ENCODE measurements at places on chromosomes 1 and 21.

GRCh38 chr1:200367841-200368534 is 41.8 kb downstream of the ZNF281 start:
- no peak for DNase-seq

- no peak for DNase-seq
Observed at GRCh38 chr1:86636898-86637297, 67.5 kb upstream of the SH3GLB1 start.

- DNase-seq = no peak
Observed at GRCh38 chr21:18782721-18783120, 379.1 kb upstream of the TMPRSS15 start.

- DNase-seq = no peak
Observed at GRCh38 chr1:163231385-163231784, 28.7 kb upstream of the RGS5 start.

DNA sequence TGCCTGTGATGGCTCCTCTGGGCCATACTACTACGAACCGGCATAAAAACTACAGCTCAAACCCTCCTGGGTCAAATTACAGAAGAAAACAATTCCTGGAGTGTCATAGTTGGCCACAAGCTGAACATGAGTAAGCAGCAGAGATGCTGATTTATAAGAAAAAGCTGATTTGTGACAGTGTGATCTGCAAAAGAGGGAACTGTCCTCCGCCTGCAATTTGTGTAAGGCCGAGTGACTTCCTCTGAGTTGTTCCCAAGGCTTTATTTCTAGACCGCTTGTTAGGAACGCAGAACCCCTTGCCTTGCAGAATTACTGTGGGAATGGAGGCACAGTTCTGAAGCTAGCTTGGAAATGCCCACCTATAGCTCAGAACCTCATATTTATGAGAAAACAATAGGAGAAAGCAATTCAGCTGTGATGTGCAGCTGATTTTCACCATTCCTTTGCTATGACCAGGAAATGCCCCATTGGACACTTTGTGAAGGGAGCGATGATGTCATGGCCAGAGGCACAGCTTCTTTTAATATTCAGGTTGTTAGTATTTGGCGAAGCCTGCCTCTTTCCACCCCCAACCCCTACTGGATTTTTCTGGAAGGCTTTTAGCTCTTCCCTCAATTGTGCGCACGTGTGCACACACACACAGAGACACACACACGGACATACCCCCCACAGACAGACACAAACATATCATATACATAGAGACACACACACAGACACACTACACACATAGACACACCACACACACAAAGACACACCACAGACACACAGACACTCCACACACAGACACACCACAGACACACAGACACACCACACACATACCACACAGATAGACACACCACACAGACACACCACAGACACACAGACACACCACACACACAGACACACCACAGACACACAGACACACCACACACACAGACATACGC is 47.6 kb downstream of the IER5 start:
- DNase-seq = no peak

GRCh38 chr1:94937820-94938219 is 10.9 kb upstream of the CNN3 start:
- no peak for DNase-seq

GRCh38 chr1:86499987-86500593 is 31.4 kb downstream of the CLCA1 start:
- DNase-seq = no peak

DNA sequence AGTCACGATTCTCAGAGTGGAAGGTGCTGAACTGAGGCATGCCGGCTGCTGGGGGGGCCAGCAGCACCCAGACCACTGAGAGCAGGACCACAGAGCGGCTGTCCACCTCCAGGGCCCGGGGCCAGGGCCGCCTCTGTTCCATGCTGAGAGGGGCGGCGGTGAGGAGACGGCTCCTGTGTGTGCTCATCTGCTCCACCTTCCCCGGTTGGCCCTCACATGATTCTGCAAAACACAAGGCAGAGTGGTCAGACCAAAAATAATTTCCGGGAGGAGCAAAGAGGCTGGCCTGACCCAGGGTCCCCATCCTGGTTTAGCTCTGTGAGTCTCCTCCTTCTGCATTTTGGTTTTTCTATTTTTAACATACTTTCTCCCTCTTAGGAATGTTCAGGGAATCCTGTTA is 26.4 kb downstream of the PLXNA2 start:
- no peak for DNase-seq

- DNase-seq = no peak
Observed at GRCh38 chr1:29396438-29397255, 160.3 kb downstream of the PTPRU start.

GRCh38 chr1:56435434-56436262 is 143.7 kb downstream of the PLPP3 start:
- no peak for DNase-seq

- no peak for DNase-seq
Observed at GRCh38 chr1:1255078-1255477, 8.6 kb upstream of the C1QTNF12 start.

DNA sequence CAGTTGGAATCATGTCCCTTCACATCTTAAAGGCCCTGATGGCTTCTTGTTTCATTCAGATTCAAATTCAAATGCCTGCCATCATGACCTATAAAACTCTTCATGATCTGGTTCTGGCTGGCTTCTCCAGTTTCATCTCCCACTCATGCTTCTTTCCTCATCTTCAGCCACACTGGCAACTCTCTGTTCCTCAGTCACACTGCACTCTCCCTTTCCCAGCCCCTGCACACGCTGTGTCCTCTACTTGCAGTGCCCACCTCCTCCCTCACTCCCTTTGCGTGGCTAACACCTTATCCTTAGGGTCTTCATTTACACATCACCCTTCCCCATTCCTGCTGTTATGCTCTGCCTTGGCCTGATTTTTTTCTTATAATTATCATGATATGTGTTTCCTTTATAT is 120.6 kb upstream of the LMO4 start:
- DNase-seq = no peak

DNA sequence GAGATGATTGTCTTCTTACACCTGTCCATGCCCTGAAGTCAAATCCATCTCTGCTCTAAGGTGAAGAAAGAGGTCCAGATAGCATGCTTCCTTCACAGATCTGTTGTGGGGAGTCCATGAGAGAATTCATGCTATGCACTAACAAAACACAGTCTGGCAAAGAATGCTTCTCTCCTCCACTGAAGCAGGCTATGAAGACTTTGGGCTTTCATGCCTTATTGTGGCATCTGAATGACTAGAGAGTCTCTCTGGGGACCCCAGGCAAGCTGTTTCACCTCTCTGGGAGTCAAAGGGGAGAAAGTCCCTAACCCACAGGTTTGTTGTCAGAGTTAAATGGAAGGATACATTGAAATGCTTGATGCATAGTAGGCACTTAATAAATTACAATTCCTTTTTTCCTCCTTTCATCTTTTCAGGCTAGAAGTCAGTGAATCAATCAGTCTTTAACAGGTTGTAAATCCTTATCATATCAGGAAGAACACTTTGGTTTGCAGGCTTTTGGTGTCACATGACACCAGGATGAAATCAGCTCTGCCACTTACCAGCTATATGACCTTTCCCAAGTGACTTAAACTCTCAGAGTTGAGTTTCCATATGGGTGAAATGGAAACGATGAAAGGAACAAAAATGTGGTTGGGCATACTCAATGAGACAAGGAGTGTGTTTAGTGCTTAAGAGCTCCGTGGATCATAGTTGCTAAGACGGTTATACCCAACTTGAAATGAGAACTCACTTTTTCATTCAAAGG is 200.1 kb upstream of the DAB1 start:
- DNase-seq = no peak

- DNase-seq = no peak
Observed at GRCh38 chr1:169086603-169087455, 19.7 kb upstream of the ATP1B1 start.

- DNase-seq = no peak
Observed at GRCh38 chr21:14308234-14308633, 74.7 kb downstream of the HSPA13 start.

DNA sequence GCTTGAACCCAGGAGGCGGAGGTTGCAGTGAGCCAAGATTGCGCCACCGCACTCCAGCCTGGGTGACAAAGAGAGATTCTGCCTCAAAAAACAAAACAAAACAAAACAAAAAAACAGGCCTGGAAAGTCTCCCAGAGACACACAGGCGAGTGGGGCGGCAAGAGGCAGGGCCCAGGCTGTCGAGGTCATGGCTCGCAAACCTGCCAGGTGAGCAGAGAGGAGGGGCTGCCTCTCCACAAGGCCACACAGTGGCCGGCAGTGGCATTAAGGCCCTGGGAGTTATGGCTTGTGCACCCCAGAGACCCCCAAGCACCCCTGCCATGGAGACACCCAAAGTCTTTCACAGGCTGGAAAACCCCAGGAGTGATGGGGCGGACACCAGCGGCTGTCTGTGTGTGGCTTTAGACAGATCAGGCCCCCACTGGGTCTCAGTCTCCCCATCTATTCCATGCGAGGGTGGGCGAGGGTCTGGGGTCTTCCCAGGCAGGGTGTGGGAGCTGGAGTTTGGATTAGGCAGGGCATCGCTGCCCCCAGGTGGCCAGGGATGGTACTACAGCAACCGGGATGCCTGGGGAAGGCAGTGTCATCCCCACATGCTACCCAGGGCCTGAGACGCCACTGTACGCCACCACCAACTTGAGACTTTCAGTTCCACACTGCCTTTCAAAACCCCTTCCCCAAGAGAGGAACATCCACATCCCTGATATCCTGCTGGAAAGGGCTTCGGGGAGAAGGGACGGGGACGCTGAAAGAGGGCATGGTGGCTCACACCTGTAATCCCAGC is 7.3 kb upstream of the CTRC start:
- no peak for DNase-seq

- DNase-seq = no peak
Observed at GRCh38 chr1:110350360-110350759, 11.2 kb downstream of the RBM15 start.

DNA sequence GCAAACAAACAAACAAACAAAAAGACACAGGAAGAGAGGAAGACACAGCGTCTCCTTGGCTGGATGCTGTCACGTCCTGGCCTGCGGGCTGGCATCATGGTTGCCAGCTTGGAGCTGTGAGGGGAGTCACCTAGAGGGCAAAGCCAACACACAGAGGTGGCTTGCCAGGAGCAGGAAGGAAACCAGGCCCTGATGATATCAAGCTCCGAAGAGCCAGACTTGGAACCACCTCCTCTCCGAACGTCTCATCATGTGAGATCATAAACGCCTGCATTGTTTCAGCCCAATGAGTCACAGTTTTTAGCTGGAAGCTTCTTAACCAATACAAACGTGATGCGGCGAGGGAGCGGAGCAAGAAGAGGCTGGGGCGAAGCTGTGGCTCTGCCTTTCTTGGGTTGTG is 8.7 kb downstream of the PLA2G2D start:
- DNase-seq = no peak

- no peak for DNase-seq
Observed at GRCh38 chr1:63190171-63190570, 132.2 kb upstream of the FOXD3 start.
